Stimulated activated CD4-positive, alpha-beta T cell treated with anti-CD3 and anti-CD28 coated beads, Interleukin-4, amount 100 ng/mL, for 4 hours (primary cell): ENCODE measurements at places on chromosomes 16 and 17.

DNA sequence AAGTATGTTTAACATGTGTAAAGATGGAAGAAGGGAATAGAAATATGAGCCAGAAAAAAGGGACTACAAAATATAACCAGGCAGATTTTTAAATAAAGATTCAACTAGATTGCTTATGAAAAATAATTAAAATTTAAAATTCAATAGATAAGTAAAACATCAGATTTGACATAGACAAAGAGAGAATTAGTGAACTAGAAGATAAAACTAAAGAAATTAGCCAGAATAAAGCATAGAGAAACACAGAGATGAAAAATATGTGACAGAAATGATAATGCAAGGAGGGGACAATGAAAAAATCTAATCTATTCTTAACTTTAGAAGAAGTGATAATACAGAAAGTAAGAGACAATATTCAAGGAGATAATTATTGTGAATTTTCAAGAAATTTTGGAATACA lies 222.6 kb upstream of the PMFBP1 start:
- no peak for DNase-seq

- no peak for DNase-seq
Measured at GRCh38 chr17:78278139-78278741, 46.8 kb downstream of the TMEM235 start.

DNA sequence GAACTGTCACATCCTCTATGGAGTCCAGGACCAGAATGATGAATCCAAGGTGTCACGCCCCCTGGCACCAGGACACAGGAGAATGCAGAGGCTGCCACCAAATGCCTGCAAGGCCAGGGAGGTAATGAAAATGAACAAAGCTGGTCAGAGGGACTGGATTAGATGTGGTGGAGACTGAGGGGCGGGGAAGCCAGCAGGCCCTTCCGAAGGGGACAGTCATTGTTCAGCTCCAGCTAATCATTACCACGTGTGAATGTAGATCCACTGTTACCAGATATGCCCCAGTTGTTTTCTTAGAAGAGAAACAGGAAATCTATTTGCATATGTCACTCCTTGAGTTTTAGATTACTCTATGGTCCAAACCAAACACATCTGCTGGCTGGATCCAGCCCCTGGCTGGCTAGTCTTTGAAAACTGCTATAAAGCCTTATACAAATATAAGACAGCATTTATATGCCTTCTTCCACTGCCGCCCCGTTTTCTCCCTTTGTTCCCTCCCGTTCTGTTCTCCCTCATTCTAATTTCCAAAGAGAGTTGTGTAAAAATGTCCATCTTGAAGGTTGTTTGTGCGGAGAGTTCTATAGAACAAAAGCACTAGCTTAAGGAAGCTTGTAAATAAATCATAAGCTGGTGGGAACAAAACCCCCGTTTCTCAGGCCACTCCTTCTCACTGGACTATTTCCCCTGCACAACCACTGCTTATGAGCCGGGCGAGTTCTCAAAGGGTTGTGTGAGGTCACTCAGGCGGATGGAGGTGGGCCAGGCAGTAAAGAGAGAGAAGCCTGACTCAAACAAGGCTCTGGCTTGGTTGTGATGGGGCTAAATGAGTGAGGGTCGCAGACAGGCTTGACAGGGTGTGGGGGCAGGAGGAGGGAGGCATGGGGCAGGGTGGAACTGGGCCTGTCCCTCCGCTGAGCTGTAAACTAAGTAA lies 14.2 kb downstream of the CRYM start:
- no peak for DNase-seq

DNA sequence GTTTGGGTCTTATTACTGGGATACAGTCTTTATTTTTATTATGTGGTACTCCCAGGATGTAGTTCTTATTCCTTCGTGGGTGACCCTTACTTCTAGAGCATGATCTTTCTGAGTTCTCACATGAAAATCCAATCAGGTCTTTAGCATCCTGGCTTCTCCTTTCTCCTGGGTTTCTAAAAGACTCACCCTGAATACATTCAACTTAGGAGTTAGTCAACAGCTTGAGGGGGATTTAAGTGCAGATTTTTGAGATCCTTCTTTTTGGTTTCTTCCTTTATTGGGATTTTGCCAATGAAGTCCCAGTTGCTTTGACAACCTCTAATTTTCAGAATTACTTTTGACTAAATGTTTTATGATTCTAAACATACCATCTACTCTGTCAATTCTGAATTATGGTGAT lies 68.2 kb downstream of the SIAH1 start:
- DNase-seq: no peak

- no peak for DNase-seq
Measured at GRCh38 chr17:58210922-58211321, 8.1 kb downstream of the MKS1 start.

DNA sequence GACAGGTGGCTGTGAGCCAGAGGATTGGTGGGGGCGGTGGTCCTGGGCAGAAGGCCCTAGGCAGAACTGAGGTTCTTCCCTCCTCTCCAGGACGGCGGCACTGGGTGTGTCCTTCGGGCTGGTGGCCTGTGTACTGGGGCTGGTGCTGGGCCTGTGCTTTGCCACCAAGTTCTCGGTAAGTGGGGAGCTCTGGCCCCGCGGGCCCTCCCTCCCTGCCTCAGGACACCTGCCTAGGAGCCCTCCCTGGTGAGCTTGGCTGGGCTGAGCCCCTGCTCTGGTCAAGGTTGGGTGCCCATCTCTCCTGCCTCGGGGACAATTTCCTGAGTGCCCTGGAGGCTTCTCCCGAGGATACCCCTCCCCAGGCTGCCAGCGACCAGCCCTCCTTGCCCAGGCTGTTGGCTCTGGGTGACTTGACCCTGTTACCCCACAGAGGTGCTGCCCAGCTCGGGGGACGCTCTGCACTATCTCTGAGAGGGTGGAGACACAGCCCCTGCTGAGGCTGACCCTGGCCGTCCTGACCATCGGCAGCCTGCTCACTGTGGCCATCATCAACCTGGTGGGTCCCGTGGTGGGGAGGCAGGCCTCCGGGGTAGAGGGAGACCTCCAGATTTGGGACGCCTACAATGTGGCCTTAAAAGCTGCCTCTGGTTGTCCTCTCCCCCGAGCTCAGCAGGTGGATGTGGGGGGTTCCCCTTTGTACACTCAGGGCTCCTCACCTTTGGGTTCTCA lies 42.0 kb downstream of the ADCY7 start:
- DNase-seq: no peak

- no peak for DNase-seq
Measured at GRCh38 chr16:81837312-81837751, 58.2 kb downstream of the PLCG2 start.

GRCh38 chr16:47060596-47060995 lies 83.1 kb downstream of the NETO2 start:
- DNase-seq: no peak

GRCh38 chr17:2776589-2777241 lies 19.5 kb upstream of the RAP1GAP2 start:
- no peak for DNase-seq

- DNase-seq: no peak
Measured at GRCh38 chr17:74779501-74779900, 3.4 kb upstream of the NAT9 start.

DNA sequence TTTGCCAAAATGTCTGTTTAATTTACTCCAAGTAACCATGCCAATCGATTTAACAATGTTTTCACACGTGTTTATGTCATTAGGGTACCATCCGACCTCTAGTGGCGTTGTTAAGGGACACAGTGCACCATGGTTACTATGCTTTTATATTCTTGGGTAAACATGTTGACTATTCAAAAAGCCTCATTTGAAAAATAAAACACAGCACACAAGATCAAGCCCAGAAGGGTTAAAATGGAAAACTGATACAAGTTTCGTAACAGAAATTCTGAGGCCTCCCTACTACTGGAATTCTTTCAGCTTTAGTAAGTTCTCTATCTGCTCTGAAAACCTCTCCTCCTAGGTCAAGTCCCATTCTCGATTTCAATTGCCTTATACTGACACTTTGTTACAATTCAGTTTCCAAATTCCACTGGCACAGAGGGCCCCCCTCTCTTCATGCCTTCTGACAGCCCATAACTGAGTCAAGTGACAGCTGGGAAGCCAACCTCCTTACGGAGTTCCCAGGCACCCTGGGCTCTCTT lies 2.1 kb downstream of the CFAP20 start:
- no peak for DNase-seq

- DNase-seq: no peak
Measured at GRCh38 chr17:58229384-58229783, 9.0 kb upstream of the LPO start.

- DNase-seq: no peak
Measured at GRCh38 chr17:70157151-70157550, 12.2 kb upstream of the KCNJ2 start.

- no peak for DNase-seq
Measured at GRCh38 chr17:75380750-75381149, 24.7 kb downstream of the GRB2 start.

- no peak for DNase-seq
Measured at GRCh38 chr16:67243481-67243880, 3.8 kb downstream of the FHOD1 start.

DNA sequence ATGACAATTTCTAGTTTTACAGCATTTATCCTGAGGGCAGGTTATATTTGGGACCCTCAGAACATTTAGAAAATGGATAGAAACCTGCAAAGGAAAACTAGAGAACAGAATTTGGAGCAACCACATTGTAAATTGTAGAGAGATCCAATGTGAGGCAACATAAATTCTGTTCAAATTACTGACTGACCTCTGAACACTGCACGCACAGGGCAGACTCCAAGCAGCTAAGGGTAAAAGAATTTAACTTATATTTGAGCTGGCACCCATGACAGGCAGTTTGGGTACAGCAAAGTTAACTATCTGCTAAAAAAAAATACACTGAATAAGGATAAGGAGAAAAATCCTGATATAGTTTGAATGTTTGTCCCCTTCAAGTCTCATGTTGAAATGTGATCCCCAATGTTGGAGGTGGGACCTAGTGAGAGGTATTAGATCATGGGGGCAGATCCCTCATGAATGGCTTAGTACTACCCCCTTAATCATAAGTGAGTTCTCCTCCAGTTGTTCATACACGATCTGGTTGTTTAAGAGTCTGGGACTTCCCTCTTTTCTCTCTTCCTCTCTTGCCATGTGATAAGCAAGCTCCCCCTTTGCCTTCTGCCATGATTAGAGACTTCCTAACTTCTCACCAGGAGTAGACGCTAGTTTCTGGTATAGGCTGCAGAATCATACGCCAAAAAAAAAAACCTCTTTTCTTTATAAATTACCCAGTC lies 75.7 kb downstream of the FBXL20 start:
- DNase-seq: no peak

DNA sequence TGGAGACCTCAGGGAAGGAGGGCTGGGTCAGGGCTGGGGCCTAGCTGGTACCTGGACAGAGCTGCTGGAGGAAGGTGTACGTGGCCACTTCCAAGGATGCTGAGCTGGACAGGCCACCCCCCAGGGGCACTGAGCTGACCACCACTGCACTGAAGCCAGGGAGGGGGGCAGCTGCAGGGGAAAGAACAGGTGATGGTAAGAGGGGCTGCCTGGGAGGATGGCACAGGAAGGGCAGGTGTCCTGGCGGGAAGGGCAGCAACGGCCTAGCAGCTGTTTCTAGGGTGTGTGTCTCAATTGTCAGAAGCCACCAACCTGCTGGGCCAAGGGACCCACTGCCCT lies 1.8 kb downstream of the GALK1 start:
- DNase-seq: no peak

GRCh38 chr16:80583466-80583865 lies 42.7 kb downstream of the DYNLRB2 start:
- DNase-seq: peak; percentile 18

GRCh38 chr16:80836202-80836601 lies 31.8 kb upstream of the CDYL2 start:
- DNase-seq: no peak

DNA sequence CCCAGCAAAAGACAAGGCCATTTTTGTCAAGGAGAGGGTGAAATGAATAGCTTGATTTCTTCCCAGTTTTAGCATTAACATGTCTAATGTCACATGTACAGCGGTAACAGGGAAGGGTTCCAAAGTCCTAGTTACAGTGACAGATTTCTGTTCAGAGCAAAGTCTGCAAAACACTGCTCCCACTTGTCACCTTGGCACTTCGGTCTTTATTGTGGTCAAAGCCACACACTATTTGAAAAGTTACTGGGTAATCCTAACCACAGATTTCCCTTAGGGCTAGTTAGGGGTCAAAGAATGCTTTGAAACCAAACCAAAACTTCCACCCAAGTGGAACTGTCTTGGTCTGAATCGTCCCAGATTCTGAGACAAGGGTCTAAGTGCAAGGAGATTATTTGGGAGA lies 455.6 kb downstream of the HS3ST3B1 start:
- no peak for DNase-seq

GRCh38 chr17:17088086-17088485 lies 45.8 kb downstream of the MPRIP start:
- DNase-seq: no peak

DNA sequence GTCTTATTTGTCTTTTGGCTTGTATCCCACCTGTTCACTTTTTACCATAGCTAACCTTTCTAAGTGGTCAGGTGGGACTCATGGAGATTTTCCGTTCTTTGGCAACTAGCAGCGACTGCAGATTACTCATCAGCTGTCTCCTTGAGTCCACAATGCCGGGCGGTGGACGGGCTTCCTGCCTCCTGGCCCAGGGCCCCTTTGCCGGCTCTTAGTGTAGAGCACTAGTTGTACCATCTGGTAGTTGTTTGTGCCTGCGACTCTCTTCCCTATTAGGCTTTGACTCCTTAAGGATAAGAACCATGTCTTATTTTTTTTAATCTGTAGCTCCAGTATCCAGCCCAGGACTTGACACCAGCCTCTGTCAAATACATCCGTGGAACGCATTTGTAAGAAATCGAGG lies 399.9 kb downstream of the WWOX start:
- no peak for DNase-seq

DNA sequence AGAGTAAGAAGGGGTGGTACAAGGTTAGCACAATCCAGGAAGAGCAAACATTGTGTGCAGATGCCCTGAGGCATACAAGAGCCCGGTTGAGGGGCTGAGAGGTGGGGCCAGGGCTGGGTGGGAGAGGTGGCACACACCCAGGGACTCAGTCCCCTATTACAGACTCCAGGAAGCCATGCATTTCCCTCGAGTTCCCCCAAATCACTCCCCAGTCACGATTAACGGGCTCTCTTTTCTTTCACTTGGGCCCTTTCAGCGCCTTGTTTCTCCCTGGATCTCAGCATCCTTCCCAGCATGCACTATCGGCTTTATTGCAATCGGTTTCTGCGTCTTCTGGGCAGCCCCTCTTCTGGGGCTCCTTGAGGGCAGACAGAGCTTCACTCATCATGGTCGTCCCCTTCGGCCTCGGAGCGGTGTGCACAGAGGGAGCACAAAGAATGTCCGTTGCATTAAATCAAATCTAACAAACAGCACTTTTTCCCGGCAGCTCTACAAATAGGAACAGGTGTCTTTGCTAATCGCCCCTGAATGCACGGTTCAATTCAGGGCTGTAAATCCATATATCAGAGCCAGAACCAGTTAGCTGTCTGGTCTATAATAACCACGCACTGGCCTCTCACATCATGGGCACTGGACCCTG lies 184.6 kb upstream of the HSBP1 start:
- DNase-seq: no peak

DNA sequence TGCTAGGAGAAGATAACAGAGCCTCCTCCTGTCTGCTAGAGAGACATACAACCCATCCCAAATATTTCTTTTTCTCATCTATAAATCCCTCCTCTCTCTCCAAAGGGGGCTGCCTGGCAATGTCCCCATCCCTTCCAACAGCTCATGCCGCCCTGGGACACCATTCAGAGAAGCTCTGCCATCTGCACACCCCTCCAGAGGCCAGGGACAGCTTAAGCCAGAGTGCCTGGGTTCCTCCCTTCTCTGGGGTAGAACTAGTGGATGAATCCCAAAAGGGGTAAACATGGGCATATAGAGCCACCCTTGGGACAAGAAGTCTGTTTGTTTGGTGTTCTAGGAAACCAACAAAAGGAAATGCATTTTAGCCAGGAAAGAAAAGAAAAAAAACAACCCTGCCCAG lies 2.6 kb upstream of the LPO start:
- DNase-seq: no peak

- no peak for DNase-seq
Measured at GRCh38 chr16:10931134-10931533, 11.1 kb downstream of the DEXI start.
